ENCODE measurements at places on chromosomes 2 and 18.
A peak's percentile ranks its signal among the peaks of the same experiment; 100 is the strongest.

DNA sequence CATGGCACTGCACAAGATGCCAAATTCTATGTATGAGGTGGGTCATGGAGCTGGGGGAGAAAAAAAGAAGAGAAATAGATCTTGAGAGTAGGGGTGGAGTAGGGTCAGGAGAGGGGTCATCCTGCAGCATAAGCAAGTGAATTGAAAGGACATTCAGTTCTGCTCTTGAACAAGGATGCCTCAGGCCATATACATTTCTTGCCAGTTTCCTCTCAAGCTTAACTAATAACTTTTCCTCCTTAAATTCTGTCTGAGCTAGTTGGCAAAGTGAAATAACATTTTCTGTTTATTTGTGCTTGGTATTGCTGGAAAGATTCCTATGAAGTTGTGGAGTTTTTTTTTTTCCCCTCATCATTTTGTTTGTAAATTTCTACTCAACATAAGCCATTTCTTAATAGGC, 99.0 kb upstream of the LTBP1 start:
- no peak for DNase-seq

DNA sequence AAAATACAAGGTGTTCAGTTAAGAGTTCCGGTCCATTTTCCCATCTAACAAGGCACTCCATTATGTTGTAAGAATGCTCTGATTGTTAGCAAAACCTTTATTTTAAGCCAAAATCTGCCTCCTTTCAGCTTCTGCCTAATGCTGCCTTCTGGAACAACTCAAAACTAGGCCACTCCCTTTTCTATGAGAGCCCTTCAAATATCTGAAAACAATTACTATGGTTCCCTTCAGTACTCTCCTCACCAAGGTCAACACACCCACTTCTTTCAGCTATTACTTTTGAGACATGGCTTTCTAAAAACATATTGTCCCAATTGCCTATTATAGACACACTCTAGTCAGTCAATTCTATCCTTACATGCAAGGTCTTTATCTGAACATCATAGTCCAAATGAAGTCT, 429.4 kb downstream of the ERBB4 start:
- no peak for DNase-seq

DNA sequence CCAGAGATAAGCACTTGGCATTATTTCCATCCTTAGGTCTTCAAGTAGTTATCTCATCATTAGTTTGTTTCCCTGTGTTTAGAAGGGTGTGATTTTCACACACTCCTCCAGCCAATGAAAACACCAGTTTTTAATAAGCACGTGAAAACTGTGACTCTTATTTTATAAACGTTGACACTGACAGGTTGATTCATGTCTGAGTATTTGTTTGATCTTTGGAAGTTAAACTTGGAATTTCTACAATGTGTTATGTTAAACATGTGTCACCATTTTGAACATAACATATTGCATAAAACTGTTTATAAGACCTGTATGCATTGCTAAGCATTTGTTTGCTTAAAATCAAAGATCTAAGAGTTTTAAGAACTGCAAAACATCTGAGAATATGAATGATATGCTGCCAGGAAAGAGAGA, 27.6 kb downstream of the SLC40A1 start:
- DNase-seq, result no peak

- peak; percentile 79 for DNase-seq
Measured at GRCh38 chr2:178863856-178864620, 56.8 kb upstream of the TTN start.

- DNase-seq, result no peak
Measured at GRCh38 chr18:48945953-48946217, 4.9 kb downstream of the SMAD7 start.

- DNase-seq, result no peak
Measured at GRCh38 chr18:26854292-26854881, 11.1 kb downstream of the AQP4 start.

DNA sequence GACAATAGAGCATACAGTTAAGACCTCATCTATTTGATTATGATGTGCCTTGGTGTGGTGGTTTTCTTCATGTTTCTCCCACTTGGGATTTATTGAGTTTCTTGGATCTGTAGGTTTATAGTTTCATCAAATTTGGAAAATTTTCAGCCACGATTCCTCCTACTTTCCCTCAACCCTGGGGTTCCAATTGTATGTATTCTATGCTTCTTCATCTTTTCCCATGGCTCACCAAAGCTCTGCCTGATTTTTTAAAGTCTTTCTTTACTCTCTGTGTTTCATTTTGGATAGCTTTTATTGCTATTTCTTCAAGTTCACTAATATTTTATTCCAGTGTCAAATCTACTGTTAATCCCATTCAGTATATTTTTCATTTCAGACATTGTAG, 132.7 kb downstream of the CTIF start:
- DNase-seq, result no peak

DNA sequence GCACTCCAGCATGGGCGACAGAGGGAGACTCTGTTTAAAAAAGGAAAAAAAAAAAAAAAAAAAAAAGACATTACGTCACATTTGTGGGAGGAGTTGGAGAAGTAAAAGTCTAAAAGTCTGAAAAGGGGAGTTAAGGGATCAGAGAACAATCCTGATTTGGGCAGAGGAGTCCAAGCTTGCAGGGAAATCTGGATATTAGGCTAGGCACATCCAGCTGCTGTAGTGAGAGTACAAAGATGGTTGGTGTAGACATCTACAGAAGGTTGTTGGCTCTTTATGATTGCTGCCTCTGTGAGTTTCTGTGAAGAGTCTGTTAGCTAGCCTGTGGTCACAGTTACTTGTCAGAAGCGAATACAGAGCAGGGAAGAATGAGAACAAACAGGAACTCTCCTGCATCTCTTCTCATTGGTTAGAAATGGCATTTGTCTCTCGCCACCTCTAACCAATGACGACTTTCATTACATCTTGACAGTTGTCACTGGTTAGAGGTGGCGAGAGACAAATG, 3.3 kb upstream of the OSBPL6 start:
- no peak for DNase-seq

- DNase-seq, result no peak
Measured at GRCh38 chr2:207960911-207961310, 64.4 kb downstream of the PLEKHM3 start.

DNA sequence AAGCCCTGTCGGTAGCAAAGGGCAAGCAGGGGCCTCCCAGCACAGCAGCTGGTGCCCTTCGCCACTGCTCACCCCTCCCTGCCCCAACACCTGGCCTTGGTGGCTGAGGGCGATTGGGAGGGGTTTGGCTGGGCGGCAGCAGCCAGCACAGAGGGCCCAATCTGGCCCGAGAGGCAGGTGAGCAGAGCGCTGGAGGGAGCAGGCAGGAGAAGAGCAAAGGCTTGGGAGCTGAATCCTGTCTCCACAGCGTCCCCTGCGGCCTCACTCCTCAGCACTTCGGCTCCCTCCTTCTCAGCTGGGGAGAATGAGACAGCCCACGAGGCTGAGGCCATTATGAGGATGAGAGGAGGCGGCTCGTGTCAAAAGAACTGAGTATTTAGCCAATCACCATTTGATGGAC, 74.9 kb upstream of the TAF1B start:
- DNase-seq, result no peak

- no peak for DNase-seq
Measured at GRCh38 chr2:161836664-161837063, 212.4 kb downstream of the SLC4A10 start.

- no peak for DNase-seq
Measured at GRCh38 chr2:163670929-163671328, 64.9 kb downstream of the FIGN start.

DNA sequence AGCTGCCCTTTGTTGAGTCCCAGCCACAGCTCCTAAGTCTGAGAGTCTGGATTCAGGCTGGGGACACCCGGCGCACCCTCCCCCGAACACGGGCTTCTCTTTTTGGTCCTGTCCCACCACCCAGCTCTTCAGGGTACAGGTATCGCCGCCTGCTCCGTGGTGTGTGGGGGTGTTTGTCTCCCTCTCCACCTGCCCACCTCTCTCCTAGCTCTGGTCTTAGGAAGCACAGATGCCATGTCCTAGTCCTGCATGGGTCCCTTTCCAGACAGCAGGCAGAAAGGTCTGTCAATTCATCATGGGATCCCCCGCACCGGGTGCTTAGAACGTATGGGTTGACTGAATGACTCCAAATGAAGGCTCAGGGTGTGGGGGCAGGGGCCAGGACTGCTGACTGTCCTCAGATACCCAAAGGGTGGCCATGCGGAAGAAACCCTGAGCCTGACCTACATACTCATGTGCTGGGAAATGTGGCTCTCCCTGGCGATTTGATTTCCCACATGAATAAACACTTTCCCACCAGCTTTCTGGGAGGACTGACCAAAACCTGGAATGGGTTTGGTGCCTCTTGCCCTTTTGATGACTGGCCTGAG, 156.8 kb downstream of the CELF4 start:
- no peak for DNase-seq

DNA sequence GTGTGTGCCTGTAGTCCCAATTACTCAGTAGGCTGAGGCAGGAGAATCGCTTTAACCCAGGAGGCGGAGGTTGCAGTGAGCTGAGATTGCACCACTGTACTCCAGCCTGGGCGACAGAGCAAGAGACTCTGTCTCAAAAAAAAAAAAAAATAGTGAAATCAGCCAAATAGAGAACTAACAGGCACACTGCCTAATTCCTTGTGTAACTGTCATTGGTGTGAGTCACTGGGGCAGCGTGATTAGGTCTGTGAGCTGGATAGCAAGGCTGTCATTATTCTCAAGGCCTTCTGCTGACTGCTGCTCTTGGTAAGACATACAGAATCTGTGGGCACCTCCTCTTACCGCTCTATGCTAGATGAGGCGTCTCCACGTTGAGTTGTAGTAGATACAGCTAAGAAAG, 270.3 kb downstream of the NEDD4L start:
- DNase-seq, result peak; percentile 50

GRCh38 chr2:61255580-61256437, 93.8 kb downstream of the C2orf74 start:
- no peak for DNase-seq

DNA sequence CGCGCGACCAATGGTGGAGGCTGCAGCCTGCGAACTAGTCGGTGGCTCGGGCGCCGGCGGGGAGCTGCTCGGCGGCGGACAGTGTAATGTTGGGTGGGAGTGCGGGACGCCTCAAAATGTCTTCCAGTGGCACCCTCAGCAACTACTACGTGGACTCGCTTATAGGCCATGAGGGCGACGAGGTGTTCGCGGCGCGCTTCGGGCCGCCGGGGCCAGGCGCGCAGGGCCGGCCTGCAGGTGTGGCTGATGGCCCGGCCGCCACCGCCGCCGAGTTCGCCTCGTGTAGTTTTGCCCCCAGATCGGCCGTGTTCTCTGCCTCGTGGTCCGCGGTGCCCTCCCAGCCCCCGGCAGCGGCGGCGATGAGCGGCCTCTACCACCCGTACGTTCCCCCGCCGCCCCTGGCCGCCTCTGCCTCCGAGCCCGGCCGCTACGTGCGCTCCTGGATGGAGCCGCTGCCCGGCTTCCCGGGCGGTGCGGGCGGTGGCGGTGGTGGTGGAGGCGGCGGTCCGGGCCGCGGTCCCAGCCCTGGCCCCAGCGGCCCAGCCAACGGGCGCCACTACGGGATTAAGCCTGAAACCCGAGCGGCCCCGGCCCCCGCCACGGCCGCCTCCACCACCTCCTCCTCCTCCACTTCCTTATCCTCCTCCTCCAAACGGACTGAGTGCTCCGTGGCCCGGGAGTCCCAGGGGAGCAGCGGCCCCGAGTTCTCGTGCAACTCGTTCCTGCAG, at the start of gene HOXD9:
Gene HOXD9 (plus strand): TSS at position 37 of the 728 bp plus-strand sequence. CDS start 50 bp downstream, at position 87.
- peak; percentile 86 for DNase-seq

- DNase-seq, result no peak
Measured at GRCh38 chr2:149926149-149926548, 338.6 kb upstream of the MMADHC start.

- DNase-seq, result no peak
Measured at GRCh38 chr2:100038011-100038410, 104.4 kb downstream of the AFF3 start.

- no peak for DNase-seq
Measured at GRCh38 chr18:22045221-22045918, 124.0 kb upstream of the GATA6 start.

DNA sequence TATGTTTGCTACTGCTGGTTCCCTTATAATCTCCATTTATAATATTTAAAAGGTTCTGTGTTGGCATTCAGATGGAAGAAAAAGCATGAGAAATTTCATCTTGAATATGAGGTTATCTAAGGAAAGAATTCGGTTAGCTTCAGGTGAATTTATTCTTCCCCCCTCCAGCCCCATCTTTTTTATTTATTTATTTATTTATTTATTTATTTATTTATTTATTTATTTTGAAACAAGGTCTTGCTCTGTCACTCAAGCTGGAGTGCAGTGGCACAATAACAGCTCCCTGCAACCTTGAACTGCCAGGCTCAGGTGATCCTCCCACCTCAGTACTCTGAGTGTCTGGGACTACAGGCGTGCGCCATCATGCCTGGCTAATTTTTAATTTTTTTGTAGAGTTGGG, 95.5 kb upstream of the VWC2L start:
- DNase-seq, result no peak

DNA sequence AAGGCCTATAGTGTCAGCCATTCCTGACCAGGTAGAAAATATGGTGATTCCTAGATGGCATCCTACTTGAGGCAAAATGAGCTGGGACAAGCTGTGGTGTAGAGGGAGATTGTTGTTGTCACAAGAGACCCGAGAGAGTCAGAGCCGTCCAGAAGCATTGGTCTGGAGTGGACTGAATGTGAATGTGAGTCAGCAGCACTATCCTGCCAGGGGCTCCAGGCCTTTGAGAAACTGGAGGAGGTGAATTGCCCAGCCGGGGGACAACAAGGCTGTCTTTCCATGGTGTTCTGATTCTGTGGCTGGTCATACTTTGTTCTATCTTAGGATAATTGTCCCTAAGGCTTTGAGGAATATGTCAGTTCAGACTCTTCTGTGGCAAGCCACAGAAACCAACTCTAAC, 29.4 kb upstream of the EIF2AK3 start:
- peak; percentile 43 for DNase-seq

- no peak for DNase-seq
Measured at GRCh38 chr2:236938126-236938525, 147.6 kb upstream of the COPS8 start.

DNA sequence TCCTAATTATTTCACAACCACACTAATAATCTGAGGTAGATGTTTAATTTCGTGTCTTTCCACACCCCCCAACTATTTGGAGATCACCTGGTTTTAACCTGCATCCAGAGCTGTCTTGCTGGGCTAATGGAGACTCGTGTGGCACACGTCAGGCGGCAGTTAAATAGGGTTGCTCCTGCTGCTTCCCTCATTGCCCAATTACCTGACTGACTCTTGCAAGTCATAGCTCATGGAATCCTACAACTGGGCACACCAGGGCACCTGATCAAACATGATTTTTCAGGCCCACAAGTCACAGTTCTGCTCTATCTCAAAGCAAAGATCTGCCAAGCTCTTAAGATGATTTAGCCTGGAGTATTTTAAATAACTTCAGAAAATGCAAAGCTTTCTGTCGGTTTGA, 1430.4 kb upstream of the ACVR2A start:
- no peak for DNase-seq

GRCh38 chr2:43105586-43106558, 120.5 kb downstream of the ZFP36L2 start:
- DNase-seq, result peak; percentile 82

DNA sequence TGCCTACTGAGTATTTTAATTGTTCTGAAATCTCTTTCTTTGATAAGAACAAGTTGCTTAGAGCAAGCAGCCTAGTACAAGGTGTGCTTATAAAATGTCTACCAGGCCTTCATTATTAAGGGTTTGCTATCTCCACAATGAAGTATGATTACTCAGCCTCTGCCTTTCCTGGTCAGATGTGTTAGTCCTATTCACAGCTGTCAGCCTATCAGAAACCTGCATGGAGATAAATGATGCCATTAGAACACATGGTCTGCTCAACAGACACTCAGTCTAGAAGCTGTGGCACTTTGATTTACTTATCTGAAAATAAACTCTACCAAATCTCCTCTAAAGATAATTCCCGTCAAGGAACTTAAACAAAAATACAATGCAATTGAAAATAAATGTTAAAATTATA, 448.7 kb downstream of the ERBB4 start:
- DNase-seq, result no peak

- no peak for DNase-seq
Measured at GRCh38 chr2:238063414-238064189, 2.8 kb downstream of the SCLY start.

Data from femur (tissue), 1 donor.